M059J (cell line): ENCODE measurements at places on chromosomes 5 and 9.

GRCh38 chr5:15799612-15800011, 299.6 kb downstream of the FBXL7 start:
- DNase-seq = no peak

GRCh38 chr5:75364571-75365280, 27.7 kb downstream of the HMGCR start:
- no peak for DNase-seq

- DNase-seq = no peak
Observed at GRCh38 chr5:110104726-110105669, 415.3 kb downstream of the MAN2A1 start.

DNA sequence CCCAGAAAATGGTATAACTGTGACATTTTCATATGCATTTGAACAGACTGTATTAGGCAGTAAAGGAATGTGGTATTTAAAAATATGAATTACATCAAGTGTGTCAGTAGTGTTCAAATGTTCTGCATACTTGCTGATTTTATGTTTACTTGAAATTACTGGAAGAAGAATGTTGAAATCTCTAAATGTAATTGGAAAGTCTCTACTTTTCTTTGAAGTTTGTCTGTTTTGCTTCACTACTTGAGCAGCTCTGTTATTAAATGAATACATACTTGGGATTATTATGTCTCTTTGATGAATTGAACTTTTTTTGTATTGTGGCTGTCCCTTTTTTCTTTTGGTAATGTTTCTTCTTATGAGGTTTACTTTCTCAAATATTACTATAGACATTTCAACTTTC, 205.6 kb downstream of the TAF11L14 start:
- no peak for DNase-seq

- no peak for DNase-seq
Observed at GRCh38 chr9:78032730-78033457, 1.3 kb upstream of the GNAQ start.

GRCh38 chr9:13088720-13089427, 190.6 kb downstream of the MPDZ start:
- DNase-seq = peak; percentile 60

DNA sequence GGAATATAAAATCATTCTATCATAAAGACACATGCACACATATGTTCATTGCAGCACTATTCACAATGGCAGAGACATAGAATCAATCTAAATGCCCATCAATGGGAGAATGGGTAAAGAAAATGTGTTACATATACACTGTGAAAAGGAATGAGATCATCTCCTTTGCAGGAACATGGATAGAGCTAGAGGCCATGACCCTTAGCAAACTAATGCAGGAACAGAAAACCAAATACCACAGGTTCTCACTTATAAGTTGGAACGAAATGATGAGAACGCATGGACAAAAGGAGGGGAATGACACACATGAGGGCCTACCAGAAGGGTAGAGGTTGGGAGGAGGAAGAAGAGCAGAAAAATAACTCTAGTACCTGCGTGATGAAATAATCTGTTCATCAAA, 21.0 kb upstream of the RANBP6 start:
- no peak for DNase-seq

- peak; percentile 20 for DNase-seq
Observed at GRCh38 chr9:85321561-85321960, 420.2 kb downstream of the AGTPBP1 start.

DNA sequence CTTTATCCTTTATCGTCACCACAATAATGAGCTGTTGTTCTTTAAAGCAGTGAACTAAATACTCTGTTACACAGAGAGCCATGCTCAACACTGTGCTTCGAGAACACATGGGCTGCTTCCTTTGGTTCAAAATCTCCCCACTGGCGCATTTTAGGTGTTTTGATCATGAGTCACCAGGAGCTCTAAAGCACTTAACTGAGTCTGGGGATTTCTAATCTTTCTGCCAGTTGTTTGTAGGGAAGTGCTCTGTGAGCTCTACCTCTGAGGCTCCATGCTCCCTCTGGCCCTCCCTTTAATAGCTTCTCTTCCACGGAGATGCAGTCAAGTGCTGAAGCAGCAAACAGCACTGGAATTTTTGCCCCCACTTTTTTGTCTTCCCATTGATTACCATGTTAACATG, 17.0 kb downstream of the ERAP2 start:
- DNase-seq = peak; percentile 88

DNA sequence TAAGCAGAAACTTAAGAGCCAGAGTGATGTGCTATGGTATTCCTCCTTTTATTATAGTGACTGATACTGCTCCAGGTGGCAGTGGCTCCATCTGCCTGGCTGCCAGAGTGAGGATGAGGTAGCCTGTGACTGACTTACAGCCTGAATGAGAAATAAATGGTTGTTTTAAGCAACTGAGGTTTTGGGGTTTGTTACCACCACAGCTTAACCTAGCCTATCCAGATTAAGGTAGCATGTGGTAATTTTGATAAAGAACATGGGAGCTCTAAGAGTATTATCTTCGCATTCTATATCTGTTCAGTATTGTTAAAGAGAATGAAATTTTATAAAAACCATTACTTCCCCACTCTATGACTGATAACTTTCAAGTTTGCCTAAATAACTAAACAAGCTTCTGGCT, 39.0 kb downstream of the GOLPH3 start:
- no peak for DNase-seq

DNA sequence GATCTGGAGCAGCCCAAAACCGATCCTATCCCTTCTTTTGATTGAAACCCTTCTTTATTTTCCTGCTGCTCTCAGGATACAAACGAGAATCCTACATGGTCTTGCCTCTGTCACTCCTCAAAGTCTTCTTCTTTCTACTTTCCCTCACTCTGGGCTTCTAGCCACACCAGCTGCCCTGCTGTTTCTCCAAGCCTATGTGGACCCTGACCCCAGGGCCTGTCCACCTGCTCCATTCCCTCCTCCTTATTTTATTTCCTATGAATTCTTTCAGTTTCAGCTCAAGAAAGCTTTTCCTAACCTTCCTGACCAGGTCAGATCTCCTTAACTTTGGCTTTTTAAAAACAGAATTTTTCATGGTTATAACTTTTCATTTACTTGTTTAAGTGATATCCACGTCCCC, 141.0 kb downstream of the ARHGAP26 start:
- DNase-seq = no peak

DNA sequence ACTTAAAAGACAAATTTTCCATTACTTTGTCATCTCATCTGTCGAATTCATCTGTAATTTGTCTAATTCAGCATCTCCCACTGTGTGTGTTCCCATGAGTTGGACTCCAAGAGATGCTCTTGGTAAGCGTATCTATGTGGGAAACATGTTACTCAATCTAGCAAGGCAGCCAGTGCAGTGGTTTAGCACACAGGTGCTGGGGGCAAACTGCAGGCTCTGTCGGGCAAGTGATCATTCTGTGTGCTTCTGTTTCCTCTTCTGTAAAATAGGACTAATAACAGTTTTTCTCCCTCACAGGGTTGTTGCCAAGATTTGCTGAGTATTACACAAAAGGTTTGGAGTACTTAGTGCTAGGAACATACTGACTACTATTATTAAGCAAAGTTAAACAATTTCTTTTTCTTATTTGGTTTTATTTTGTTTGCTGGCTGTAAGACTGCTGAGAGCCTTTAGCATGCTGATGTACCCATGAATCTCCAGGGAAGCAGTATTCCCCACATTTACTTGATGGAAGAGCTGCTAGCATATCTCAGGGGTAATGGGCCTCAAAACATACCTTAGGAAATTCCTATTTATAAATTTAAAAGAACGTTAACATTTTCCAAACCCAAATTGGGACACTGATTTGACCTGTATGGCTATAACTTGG, 709 bp upstream of the GAPT start:
- no peak for DNase-seq

- DNase-seq = no peak
Observed at GRCh38 chr9:33661176-33661575, 134.2 kb upstream of the PRSS3 start.

DNA sequence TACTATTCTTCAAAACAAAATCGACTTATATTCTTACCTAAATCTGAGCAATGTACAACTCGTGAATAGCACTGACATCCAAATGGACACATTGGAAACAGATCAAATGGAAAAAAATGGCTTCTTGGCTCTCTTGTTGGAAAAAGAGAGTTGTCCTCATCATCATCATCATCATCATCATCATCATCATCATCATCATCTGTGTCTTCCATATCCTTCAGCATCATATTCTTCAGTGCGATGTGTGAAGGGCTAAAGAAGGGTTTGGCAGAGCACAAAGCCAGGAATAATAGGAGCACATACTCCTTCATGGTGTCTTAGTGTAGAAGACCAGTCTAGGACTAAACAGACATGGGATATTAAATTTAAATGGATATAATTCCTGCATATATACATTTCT, 7.7 kb downstream of the ASPN start:
- DNase-seq = no peak

- DNase-seq = peak; percentile 94
Observed at GRCh38 chr9:136902259-136902821, 16.0 kb downstream of the TRAF2 start.

DNA sequence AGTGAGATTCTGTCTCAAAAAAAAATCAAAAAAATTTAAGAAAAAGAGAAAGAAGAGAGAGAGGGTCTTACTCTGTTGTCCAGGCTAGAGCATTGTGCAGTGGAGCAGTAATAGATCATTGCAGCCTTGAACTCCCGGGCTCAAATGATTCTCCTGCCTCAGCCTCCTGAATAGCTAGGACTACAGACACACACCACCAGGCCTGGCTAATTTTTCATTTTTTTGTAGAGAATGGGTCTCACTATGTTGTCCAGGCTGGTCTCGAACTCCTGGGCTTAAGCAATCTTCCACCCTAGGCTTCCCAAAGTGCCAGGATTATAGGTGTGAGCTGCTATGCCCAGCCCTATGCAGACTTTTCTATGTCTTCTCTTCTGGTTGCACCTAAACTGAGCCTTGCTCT, 25.0 kb downstream of the RRAGA start:
- no peak for DNase-seq

- no peak for DNase-seq
Observed at GRCh38 chr5:3736926-3737325, 141.3 kb downstream of the IRX1 start.

DNA sequence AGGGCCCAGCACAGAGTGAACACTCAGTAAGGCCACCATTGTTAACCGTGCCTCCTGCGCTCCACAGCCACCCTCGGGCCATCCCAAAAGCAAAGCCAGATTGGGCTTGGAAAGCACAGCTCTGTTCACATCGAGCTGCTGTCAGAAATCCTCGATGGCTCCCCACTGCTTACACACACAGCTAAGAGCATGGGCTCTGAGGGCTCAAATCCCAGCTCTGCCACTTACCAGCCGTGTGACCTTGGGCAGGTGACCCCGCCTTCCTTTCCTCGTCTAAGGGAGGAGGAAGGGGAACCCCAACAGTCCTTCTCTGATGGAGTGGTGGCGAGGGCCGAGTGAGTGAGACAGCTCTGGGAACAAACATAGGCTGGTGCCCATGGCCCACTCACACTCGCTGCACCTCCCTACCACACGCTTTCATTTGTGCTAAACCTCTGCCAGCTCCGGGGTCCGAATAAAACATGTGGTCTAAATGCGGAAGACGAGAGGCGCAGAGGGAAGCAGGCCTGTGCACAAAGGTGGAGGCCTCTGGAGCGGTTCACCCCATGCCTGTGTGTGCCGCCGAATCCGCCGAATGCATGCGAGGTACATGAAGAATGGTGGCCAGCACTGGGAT, 139.3 kb downstream of the PAX5 start:
- DNase-seq = no peak

DNA sequence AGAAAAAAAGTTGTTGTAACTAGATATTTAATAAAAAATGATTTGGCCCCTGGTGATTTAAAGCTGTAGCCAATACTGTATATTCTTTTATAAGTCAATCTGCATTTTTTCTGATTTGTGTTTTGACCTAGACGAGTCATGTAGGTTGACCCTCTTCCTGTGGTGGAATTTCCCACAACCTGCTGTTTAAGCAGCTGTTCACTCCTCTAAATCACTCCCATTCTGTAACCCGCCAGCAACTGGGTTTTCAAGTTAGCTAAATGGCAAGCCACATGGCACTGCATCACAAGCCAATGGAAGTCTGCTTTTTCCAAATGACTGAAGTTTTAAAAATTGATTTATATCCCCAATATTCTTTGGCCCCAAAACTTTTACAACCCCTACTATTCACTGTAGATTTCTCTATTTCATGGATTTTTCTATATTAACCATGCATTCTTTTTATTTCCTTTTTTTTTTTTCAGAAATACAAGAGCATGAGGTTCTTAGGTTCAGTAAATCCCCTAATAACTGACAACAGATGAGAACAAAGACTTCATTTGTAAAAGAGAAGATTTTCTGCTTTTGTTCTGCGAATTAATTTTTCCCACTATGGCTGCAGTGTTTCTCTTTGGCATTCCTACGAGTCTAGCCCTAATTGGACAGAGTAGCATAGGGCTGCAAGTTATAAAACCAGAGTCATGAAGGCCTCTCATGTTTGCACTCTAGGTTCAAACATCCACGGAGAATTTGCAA, 184.5 kb upstream of the TLE4 start:
- peak; percentile 58 for DNase-seq

GRCh38 chr9:94853887-94854286, 127.4 kb downstream of the AOPEP start:
- peak; percentile 57 for DNase-seq

GRCh38 chr9:114001410-114001685, 76.8 kb downstream of the AMBP start:
- no peak for DNase-seq

GRCh38 chr9:71690063-71690688, 78.1 kb downstream of the CEMIP2 start:
- no peak for DNase-seq

DNA sequence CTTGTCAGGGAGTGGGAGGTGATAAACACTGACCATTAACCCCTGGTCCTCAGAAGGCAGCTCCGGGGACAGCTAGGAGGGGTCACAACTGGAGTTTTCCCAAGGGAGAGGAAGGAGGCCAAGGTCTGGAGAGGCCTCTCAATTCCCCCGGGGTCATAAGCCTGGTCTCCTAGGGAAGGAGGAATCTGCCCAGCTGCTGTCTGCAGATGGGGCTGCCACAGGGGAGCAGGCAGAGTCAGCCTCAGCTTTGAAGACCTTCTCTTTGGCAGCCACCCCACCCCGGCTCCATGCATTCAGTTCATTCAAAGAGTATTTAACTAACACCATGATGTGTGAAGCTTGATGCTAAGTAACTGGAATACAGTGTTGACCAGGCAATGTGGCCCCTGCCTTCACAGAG, 74.6 kb upstream of the HSPA9 start:
- no peak for DNase-seq

DNA sequence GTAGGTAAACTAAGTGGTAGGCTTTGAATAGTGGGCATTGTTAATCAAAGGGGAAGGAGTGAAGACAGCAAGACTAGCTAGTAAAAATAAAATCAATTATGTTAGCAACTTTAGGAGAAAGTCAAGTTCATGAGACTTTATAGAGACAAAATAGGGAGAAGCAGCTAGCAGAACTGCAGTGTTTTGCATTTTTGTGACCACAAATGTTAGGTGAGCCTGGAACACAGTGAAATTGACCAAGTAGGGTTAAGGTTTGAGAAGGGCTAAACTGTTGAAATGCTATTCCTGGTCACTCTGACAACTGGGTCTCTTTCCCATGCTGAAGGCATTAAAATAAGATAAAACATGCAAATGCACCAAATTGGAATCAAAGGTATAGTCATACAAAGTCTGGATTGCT, 13.0 kb downstream of the SEC61B start:
- no peak for DNase-seq
